ENCODE measurements at places on chromosomes 1 and 21.

GRCh38 chr21:43921979-43922945 is 57.2 kb downstream of the AGPAT3 start:
- DNase-seq = peak; percentile 43

DNA sequence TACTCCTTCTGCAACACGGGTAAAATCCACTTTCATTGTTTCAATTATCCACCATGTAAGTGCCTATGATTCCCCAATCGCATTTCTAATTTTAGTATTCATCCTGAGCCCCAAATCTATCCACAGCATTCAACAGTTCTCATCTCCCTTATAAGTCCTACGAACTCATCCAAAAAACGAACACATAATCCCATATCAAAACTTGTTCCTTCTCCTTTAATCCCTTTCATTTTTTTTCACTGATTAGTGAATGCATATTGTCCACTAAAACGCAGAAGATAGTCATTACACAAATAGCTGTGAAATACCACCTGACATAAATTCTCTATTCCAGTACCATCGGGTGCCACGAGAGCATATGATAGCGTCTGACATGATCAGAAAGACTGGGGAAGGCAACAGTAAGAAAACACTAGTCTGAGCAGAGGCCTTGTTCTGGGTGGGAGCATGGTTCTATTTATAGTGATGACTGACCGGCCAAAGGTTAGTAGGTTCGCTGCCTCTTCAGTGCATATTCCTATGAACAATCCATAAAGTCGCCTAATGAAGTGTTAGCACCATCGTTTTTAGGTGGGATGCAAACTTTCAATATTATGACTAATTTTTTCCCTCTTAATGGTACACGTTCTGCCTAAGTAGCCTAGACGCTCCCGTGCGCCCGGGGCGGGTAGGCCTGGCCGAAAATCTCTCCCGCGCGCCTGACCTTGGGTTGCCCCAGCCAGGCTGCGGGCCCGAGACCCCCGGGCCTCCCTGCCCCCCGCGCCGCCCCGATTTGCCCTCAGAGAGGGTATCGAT is 648 bp downstream of the ATP5PF start:
- DNase-seq = no peak

GRCh38 chr1:65688848-65689247 is 103.8 kb upstream of the PDE4B start:
- no peak for DNase-seq

DNA sequence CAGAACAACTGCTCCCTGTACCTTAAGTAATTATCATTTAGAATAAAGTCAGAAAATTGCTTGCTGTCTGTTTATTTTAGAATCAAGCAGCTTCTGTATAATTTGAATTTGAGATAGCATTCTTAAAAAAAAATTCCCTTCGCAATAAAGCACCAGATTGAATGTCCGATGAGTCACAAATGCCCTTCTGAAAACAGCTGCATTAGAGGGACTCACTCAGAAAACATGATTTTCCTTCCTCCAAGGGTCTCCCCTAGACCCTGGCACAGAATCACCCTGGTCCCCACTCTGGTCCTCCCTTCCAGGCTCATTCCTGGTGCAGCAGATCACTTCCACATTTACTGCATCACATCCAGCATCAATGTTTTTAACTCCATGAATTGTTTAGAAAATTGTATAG is 471.1 kb upstream of the VAMP3 start:
- no peak for DNase-seq

- no peak for DNase-seq
Observed at GRCh38 chr1:200527670-200528069, 92.9 kb downstream of the KIF14 start.

DNA sequence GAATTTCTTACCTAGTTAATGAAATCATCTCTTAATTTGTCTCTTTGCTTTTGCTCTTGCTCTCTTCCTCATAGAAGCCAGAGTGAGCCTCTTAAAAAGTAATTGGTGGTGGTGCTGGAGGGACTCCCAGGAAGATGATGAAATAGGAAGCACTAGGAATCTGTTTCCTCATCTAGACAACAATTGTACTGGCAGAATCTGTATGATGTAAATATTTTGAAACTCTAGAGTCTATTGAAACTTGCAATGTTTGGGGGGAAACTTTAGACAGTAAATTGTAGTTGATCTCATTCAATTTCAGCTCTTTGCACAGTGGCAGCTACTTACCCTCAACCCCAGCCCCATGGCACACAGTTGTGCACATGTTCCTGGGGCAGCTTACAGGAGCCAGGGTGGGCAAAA is 10.6 kb downstream of the RGSL1 start:
- no peak for DNase-seq

GRCh38 chr1:8554956-8555534 is 237.1 kb downstream of the SLC45A1 start:
- no peak for DNase-seq
